ENCODE measurements at places on chromosomes 5 and 9. TPM values are rescaled to one million over a fixed set of nuclear protein-coding genes. Genes with fewer than 3 reads are reported as not detected.

Gene MYOT
- 327 TPM for polyA plus RNA-seq

GRCh38 chr5:39302472-39302871 is 61.8 kb downstream of the C9 start:
- DNase-seq: no peak

DNA sequence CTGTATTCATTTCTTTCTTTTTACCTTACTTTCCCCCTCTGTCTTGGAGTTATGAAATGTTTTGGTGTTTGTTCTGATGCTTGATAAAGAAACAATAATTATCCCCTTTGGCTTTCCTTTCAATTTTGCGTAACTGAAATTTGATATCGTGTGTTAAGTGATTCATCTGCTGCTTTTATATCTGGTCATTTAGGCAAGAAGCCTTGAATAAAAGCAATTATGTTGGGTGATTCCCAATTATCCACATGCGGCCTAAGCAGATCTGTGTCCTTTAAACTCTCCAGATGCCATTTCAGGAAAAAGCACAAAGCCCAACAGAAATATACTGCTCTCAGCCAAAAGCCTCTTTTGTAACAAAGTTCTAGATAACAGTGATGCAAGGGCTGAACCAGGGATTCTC is 92.8 kb downstream of the TAF11L14 start:
- no peak for DNase-seq

DNA sequence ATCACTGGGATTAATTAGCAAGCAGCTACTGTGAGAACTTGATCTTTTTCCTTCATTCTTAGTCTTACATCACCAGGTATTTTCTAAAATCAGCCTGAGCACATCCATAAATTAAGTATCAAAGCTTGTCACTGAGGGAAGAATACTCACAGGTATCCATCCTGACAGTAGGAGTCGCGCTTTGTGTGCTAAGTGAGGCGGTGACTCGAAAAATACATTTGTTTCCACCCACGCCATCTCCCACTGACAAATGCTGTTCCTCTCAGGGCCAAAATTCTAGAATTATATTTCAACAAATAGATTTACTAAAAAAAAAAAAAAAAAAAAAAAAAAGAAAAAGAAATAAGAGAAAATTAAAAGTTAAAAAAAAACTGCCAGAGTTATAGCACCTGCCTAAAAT is 34.1 kb upstream of the GABRB2 start:
- DNase-seq: no peak

- DNase-seq: no peak
These were observed 8.0 kb upstream of the GRHPR start for GRCh38 chr9:37414503-37414943.

Gene ECM2
- polyA plus RNA-seq: 26.4 TPM
